ENCODE measurements at places on chromosomes 11 and 22. TPM values are rescaled to one million over a fixed set of nuclear protein-coding genes. Genes with fewer than 3 reads are reported as not detected.

SLC22A6 gene
- total RNA-seq = not detected

BDNF gene
- total RNA-seq = 8.3 TPM

SLC22A8 gene
- total RNA-seq = not detected

LMO2 gene
- 1.3 TPM for total RNA-seq

DLG2 gene
- 0.73 TPM for total RNA-seq

ATP6V1E1 gene
- total RNA-seq = 116 TPM

FGF19 gene
- total RNA-seq = 0.73 TPM

PKDREJ gene
- not detected for total RNA-seq

GDPD4 gene
- not detected for total RNA-seq

OR10A4 gene
- total RNA-seq = not detected

RBM4 gene
- 137 TPM for total RNA-seq

CRYAB gene
- 1.9 TPM for total RNA-seq
